Breast epithelium (tissue), 4 donors: ENCODE measurements at places on chromosomes 6 and 20. TPM values are rescaled to one million over a fixed set of nuclear protein-coding genes. Genes with fewer than 3 reads are reported as not detected.

MYMX gene
- total RNA-seq: 3.4 TPM

CDH22 gene
- 0.15 TPM for total RNA-seq

DAAM2 gene
- 41.3 TPM for total RNA-seq

NINL gene
- 15.5 TPM for total RNA-seq

CCM2L gene
- total RNA-seq: 9.2 TPM

GABRR1 gene
- total RNA-seq: not detected

FAM184A gene
- total RNA-seq: 7.0 TPM

KHDRBS2 gene
- 0.16 TPM for total RNA-seq

KHDC1L gene
- total RNA-seq: not detected

SEL1L2 gene
- 7.4 TPM for total RNA-seq

CPXM1 gene
- total RNA-seq: 23.1 TPM

SCAF8 gene
- total RNA-seq: 58.0 TPM

GGTLC1 gene
- not detected for total RNA-seq

FAM209B gene
- not detected for total RNA-seq

OOEP gene
- total RNA-seq: not detected

SLC32A1 gene
- total RNA-seq: not detected

RPP40 gene
- total RNA-seq: 5.9 TPM

PDCD2 gene
- total RNA-seq: 64.6 TPM

RBBP8NL gene
- 4.0 TPM for total RNA-seq

TRIM15 gene
- total RNA-seq: not detected

AARS2 gene
- 6.9 TPM for total RNA-seq

SLPI gene
- total RNA-seq: 310 TPM

MOG gene
- not detected for total RNA-seq

PACSIN1 gene
- total RNA-seq: not detected

PNISR gene
- total RNA-seq: 206 TPM

TBCC gene
- total RNA-seq: 26.3 TPM

ERVFRD-1 gene
- total RNA-seq: 0.80 TPM

PLCB1 gene
- total RNA-seq: 12.2 TPM

SPTLC3 gene
- total RNA-seq: 11.1 TPM

RAET1E gene
- 2.0 TPM for total RNA-seq

TNFAIP3 gene
- total RNA-seq: 50.5 TPM

LINC00237 gene
- total RNA-seq: not detected

STX11 gene
- total RNA-seq: 46.4 TPM

HDGFL1 gene
- total RNA-seq: not detected

IGF2R gene
- 60.4 TPM for total RNA-seq

LRRC1 gene
- total RNA-seq: 37.4 TPM

WFDC5 gene
- total RNA-seq: not detected

SAMD10 gene
- total RNA-seq: 2.8 TPM

FAXC gene
- 5.2 TPM for total RNA-seq

GSTA1 gene
- total RNA-seq: 2.0 TPM

BTN3A1 gene
- total RNA-seq: 12.8 TPM

IRF4 gene
- total RNA-seq: 25.2 TPM

PSMB8 gene
- total RNA-seq: 47.3 TPM

PEX6 gene
- 18.9 TPM for total RNA-seq

MUC22 gene
- total RNA-seq: not detected

HLA-DRA gene
- 238 TPM for total RNA-seq

ZDHHC14 gene
- 9.8 TPM for total RNA-seq

AKAP7 gene
- total RNA-seq: 15.7 TPM

TOX2 gene
- 7.4 TPM for total RNA-seq

HCRTR2 gene
- total RNA-seq: not detected

ADGRB3 gene
- total RNA-seq: 1.1 TPM

MAP1LC3A gene
- 39.2 TPM for total RNA-seq

DACT2 gene
- total RNA-seq: not detected

CLIC5 gene
- total RNA-seq: 3.4 TPM

GRM1 gene
- total RNA-seq: not detected
